ENCODE measurements at places on chromosomes 2 and 18.

- DNase-seq, result no peak
These were observed 98.1 kb downstream of the WDSUB1 start for GRCh38 chr2:159188449-159188848.

DNA sequence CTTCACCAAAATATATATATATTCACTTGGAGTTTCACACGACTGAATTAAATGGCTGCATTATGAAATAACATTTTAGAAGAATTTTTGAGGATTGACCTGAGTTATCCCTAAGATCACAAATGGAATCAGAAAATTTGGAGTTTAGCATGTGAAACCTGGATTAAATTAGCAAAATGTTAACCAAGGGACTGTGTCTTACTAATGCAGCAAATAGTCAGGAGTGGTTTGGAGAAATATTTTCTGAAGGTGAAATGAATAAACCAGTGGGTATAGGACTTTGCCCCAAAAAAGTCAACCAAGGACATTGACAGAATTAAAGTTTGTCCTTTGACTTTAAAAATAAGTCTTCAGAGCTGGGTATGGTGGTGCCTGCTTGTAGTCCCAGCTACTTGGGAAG lies 111.2 kb downstream of the PRPF40A start:
- no peak for DNase-seq

DNA sequence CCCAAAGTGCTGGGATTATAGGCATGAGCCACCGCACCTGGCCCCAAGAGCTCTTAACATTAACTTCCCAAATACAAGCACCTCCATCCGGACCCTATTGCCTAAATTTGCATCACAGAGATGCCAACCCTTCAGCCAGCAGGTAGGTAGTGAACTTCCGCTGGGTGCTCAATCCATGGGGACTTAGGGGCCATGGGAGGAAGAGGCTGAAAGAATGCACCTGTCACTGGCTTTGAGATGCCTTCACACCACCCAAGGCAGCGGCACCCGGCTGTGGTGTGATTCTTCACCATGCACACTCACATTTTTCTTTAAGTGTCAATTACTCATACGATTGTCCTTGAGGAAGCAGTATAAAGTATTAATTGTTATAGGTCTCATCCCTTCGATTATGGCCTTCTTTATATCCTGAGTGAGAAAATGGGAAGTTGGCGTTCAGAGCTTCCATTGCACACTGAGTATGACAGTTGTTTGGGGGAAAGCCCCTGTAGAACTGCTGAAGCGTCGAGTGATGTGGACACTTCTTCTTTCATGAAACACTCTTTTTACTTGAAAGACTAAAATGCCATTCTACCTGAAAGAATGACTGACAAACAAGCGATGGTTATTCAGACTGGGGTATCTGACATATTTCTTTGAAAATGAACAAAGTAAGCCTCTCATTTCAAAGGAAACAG lies 51.8 kb upstream of the BIN1 start:
- DNase-seq, result no peak

- DNase-seq, result no peak
These were observed 3.2 kb downstream of the GPR35 start for GRCh38 chr2:240628507-240628807.

DNA sequence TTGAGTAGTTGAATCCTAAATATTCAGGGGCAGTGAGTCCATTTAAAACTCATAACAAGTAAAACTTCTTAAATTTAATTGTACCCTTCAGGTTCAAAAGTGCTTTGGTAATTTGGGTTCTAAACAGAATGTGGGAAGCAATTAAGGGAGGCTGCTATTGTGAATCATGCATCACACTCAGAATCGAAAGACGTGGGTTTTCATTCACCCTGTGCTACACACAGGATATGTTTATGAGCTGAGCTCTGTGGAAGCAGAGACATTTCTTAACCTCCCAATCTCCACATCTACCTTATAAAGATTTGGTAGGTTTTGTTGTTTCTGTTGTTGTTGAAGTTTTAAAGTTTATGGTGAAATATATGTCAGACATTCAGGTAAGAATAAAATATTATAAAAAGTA lies 633.4 kb downstream of the DPP10 start:
- no peak for DNase-seq

DNA sequence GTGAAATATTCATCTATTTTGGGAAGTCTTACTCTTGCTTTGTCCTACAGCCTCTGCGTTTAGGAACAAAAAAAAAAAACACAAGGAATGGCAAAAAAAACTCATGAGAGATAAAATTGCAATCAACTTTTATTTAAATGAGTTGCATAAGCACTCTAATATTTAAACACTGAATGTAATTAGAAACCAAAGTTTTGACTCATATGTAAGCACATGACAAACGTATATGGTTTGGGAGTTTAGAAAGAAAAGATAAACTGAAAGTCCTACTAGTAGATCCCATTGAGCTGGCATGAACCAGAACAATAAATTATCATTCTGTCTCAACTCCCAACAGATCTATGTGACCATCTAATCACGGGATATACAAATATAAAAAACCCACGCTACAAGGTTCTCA lies 44.8 kb downstream of the REV1 start:
- DNase-seq, result no peak

GRCh38 chr2:26607698-26608097 lies 33.5 kb downstream of the CIB4 start:
- DNase-seq, result no peak

- DNase-seq, result no peak
These were observed 667.6 kb downstream of the STK39 start for GRCh38 chr2:167579826-167580225.

DNA sequence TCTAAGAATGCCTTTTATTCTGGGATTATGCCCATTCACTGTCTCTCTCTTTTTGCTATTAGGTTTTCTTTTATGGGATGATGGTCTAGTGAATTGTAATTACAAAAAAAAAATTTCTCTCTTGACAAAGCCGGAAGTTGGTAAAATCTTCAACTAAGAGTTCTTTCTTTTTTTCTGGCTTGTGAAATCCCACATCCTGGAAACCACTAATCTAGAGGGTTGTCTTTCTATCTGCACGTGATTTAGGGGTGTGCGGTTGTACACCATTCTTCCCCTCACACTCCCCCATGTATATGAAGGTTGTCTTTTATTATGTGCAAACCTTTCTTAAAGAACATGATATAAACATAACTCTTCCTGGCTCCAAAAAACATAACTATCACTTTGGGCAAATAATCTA lies 52.0 kb downstream of the GATA6 start:
- no peak for DNase-seq

DNA sequence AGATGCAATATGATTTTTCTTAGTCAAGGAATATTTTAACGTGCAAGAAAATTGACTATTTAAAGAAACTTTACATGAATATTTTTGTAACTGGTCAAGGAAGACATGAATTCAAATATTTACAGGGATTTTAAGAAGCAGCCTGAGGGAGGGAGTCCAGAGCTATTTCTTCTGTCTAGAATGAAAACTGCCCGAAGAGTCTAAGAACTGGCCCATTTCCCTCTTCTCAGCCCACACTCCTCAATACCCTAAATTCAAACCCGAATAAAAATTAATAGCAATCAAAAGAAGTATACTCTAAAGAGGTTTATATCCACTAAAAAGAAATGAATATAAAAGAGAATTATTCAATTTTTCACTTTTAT lies 6.5 kb upstream of the NDUFV2 start:
- DNase-seq, result no peak

DNA sequence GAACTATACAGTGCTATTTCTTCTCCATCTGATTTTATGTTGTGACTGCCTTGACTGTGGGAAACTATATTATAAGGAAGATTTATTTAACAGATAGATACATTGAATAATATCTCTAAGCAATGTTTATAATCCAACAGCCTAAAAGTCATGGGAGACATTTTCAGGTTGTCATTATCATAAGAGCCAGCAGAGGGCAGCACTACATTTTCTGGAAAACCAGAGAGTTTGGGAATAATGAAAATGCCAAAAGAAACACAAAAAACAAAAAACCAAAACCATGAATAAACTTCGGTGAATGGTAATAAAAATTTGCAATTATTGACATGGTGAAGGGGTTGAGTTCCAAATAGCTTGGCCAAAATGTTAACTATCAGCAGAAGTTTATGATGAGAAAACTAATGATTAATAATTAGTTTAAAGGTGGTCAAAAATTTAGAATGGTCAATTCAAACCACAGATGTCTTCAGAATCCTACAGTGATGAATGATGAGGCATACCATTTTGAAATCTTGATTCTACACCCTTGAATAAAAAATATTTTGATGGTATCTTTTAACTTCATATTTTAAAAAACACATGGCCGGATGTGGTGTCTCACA lies 4.7 kb downstream of the EEF1B2 start:
- peak; percentile 15 for DNase-seq

GRCh38 chr2:214328941-214329340 lies 81.9 kb upstream of the VWC2L start:
- DNase-seq, result no peak

GRCh38 chr2:114661971-114662939 lies 219.8 kb downstream of the DPP10 start:
- DNase-seq, result peak; percentile 1

GRCh38 chr2:149175956-149176355 lies 137.5 kb downstream of the LYPD6B start:
- DNase-seq, result no peak

GRCh38 chr2:138819964-138820363 lies 39.8 kb upstream of the NXPH2 start:
- no peak for DNase-seq

DNA sequence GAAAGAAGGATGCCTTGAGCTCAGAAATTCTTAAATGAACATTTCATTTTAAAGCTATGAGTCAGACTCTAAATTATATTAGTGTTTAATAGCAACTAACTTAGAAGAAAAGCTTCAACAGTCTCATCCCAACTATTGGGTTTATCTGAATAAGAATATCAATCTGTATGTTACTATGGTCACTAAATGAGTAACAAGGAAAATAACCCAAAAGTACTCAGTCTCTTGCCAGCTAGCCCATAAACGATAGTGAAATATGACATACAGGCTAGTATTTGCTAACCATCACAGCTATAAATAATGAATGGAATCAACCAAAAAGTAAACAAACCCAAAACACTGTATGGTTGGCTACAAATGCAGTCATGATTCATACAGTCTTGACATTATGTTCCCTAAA lies 174.9 kb downstream of the RAB3GAP1 start:
- no peak for DNase-seq

DNA sequence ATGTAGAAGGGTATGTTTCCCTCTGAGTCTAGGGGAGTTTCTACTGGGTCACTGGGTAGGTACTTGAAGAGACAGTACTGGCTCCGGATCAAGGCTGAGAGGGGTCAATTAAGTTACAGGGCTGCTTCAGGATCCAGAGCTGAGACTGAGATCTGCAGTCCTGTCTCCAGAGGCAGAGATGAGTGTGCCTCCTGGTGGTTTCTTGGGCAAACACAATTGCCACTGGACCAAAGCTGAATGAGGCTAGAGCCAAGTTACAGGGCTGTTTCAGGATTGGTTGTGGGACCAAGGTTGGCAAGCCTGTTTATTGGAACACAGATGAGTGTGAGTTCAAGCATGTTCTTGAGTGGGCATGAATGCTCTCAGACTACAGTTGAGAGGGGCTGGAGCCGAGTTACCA lies 157.9 kb downstream of the ADCYAP1 start:
- no peak for DNase-seq

GRCh38 chr2:38284971-38285370 lies 92.1 kb downstream of the ATL2 start:
- DNase-seq, result no peak

All from activated T-cell treated with anti-CD3 and anti-CD28 coated beads, Interleukin-2, amount 50 U/mL, for 72 hours (primary cell).